ENCODE measurements at places on chromosomes 7 and 10.
A peak's percentile ranks its signal among the peaks of the same experiment; 100 is the strongest.

DNA sequence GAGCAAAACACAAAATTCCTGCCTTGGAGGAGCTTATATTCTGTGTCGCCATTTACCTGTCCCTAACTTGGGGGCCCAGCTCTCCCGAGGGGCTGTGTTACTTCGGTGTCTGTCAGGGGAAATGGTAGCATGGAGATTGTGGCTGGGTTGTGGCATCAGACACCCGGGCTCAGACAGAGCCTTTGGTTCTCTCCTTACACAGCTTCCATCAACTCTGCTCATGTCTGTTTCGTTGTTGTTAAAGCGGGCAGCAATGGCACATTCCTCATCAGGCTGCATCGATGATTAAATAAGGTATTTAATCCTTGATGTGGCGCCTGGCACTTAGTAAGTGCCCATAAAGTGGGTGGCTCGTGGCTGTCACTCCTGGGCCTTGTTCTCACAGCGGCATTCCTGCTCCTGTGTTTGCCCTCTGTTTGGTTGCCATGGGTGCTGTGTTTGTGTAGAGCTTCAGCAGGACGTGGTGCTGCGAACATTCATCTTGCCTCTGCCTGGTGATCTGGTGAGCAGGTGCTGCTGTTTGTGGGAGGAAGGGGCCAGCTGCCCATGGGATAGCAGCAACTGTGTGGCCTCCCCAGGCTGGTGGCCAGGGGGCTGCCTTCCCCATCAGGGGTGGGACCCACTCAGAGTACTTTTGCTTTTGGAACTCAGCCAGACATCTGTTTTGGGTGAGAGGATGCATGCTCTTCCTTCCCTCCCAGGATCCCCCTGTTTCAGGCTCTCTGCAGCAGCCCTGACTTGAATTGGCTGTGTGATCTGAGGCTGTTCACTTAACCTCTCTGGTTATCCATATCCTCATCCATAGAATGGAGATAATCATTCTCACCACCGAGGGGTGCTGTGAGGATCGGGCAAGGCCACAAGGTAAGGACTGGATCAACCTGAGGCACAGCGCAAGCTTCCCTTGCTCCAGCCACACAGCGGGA is 207.2 kb upstream of the SVIL start:
- H3K27me3 ChIP-seq: no peaks in the 10 kb centered on the region
- peak; percentile 96 for DNase-seq
- no peaks in the 10 kb centered on the region for H3K36me3 ChIP-seq
- H3K4me1 ChIP-seq: peaks cover 51% of the 10 kb centered on the region
- peak overlapping the region; percentile 96 for H3K27ac ChIP-seq

- H3K36me3 ChIP-seq: no peaks in the 10 kb centered on the region
- no peaks in the 10 kb centered on the region for H3K4me1 ChIP-seq
- DNase-seq: no peak
- no peak overlapping the region for H3K27ac ChIP-seq
- H3K27me3 ChIP-seq: no peaks in the 10 kb centered on the region
Observed at GRCh38 chr7:114629762-114630161, 215.1 kb downstream of the FOXP2 start.

DNA sequence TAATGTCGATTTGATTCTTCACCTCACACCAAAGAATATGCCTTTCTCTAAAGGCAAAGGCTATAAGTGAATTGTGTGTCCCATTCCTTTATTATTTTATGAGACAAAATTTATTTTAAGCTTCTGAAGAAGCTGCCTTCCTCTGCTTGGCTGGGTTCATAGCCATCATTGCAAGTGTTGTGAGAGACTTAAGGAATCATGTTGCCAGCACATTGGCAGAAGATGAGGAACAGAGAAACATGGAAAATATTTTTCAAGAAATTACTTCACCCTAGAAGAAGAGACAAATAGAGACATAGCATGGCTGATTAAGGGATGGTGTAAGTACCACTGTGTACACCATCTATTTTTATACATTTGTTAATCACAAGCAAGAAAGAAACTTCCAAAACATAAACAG is 230.1 kb upstream of the SEMA3E start:
- H3K27me3 ChIP-seq: no peaks in the 10 kb centered on the region
- H3K36me3 ChIP-seq: no peaks in the 10 kb centered on the region
- DNase-seq: no peak

GRCh38 chr7:43119371-43120075 is 7.1 kb downstream of the HECW1 start:
- DNase-seq: no peak
- no peak overlapping the region for H3K27ac ChIP-seq
- H3K4me3 ChIP-seq: no peak overlapping the region
- peaks cover 23% of the 10 kb centered on the region for H3K27me3 ChIP-seq

- H3K36me3 ChIP-seq: no peaks in the 10 kb centered on the region
- H3K27me3 ChIP-seq: peaks cover 5% of the 10 kb centered on the region
- peaks cover 8% of the 10 kb centered on the region for H3K4me1 ChIP-seq
- DNase-seq: no peak
Observed at GRCh38 chr10:128152741-128153580, 26.7 kb upstream of the MKI67 start.

GRCh38 chr7:98251231-98251600 is 816 bp downstream of the TECPR1 start:
- H3K4me3 ChIP-seq: peak overlapping the region; percentile 88
- peak overlapping the region; percentile 84 for H3K27ac ChIP-seq
- DNase-seq: no peak
- H3K36me3 ChIP-seq: no peaks in the 10 kb centered on the region
- H3K27me3 ChIP-seq: no peaks in the 10 kb centered on the region
- H3K4me1 ChIP-seq: peaks cover 21% of the 10 kb centered on the region

- peak; percentile 80 for DNase-seq
- peak overlapping the region; percentile 77 for H3K4me3 ChIP-seq
- peaks cover 60% of the 10 kb centered on the region for H3K4me1 ChIP-seq
- H3K27me3 ChIP-seq: no peaks in the 10 kb centered on the region
- H3K36me3 ChIP-seq: no peaks in the 10 kb centered on the region
- H3K27ac ChIP-seq: peak overlapping the region; percentile 95
Observed at GRCh38 chr7:151251328-151251688, 2.8 kb upstream of the SMARCD3 start.
